Activated naive CD4-positive, alpha-beta T cell treated with anti-CD3 and anti-CD28 coated beads, Interleukin-2, amount 50 U/mL, for 16 hours (primary cell): ENCODE measurements at places on chromosomes 3 and 15.

GRCh38 chr3:12401208-12401607 is 83.1 kb upstream of the TSEN2 start:
- DNase-seq: no peak

DNA sequence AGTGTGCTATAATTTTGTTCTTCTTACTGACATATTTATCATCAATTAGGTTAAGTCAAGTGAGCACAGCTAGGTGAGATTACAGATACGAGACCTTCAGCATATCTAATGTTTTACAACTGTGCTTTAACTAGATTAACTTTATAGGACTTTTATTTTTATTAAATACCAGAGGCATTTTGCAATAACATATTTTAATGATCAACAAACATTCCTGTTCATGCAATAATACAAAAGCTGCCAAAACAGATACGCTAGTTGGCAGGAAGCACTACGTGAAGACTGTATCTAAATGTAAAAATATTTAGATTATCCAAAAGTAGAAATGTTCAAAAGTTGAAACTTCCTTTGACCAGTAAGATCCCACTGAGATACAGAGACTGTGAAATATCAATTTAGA is 139.1 kb downstream of the CBLB start:
- DNase-seq: no peak

DNA sequence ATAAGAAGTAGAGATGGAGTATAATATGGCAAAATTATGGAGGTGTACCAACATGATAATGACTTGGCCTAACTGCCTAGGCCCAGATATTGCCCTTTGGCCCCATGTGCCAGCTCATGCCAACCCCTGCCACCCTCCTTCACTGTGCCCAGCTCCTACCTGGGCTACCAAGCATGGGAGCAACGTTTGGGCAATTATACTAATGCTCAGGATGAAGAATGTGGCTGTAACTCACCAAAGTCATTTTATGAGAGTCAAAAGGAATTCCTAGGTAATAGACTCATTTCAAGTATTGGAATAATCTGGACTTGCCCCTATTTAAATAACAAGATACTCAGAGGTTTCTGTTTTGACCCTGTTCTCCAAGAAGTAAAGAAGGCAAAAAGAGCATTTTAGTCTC is 240.2 kb upstream of the IL12A start:
- no peak for DNase-seq

- no peak for DNase-seq
These were observed 1223.2 kb downstream of the OTOL1 start for GRCh38 chr3:162719684-162720341.

DNA sequence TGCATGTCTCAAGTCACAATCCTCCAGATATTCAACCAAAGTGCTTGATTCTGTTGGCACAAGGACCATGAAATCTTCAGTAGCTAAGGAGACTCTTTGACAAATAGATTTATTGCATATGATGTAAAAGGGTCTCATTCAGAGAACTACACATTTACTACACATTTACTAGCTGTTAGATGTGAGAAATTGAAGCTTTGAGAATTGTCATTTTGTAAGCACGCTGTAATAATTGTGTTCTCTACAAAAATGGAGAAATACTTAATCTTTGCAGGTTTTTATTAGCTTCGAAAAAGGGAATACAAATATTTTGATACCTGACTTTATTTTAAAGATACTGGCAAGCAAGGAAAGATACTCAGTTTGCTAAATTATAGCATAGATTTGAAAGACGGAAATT is 70.2 kb upstream of the CHD2 start:
- no peak for DNase-seq

- DNase-seq: peak; percentile 8
These were observed 228.9 kb downstream of the SNRPN start for GRCh38 chr15:25183581-25184251.

GRCh38 chr15:80822256-80822655 is 43.1 kb downstream of the CEMIP start:
- DNase-seq: no peak

- no peak for DNase-seq
These were observed 3.4 kb upstream of the CCNL1 start for GRCh38 chr3:157163217-157163953.

- no peak for DNase-seq
These were observed 319.2 kb upstream of the SEMA6D start for GRCh38 chr15:47398132-47398531.

GRCh38 chr3:16474216-16474615 is 39.3 kb downstream of the RFTN1 start:
- DNase-seq: no peak

DNA sequence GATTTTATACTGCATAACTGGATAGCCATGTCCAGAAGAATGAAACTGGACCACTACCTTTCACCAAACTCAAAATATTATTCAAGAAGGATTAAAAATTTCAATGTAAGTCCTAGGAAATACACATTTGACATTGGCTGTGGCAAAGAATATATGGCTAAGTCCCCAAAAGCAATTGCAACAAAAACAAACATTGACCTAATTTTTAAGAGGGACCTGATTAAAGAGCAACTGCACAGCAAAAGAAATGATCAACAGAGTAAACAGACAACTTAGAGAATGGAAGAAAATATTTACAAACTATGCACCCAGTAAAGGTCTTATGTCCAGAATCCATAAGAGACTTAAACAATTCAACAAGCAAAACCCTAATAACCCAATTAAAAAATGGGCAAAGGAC is 1313.0 kb upstream of the GBE1 start:
- no peak for DNase-seq

GRCh38 chr3:89171687-89172545 is 64.5 kb downstream of the EPHA3 start:
- no peak for DNase-seq

GRCh38 chr15:80871858-80872257 is 92.7 kb downstream of the CEMIP start:
- no peak for DNase-seq

DNA sequence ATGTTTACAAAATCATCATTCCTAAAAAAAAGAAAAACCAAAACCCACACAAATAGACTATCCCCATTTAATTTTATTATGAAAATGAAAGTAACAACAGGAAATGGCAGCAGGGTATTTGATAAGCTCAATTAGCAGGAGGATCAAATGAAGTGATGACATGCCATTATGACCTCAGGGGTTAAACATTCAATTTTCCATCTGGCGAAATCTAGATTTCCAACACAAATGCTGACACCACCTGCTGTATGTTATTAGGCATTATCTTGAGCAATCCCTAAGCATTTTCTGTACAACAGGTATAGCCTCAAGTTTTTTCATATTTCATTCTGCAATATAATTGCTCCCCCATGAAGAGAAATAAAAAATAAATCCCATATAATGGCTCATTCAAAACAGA is 57.1 kb downstream of the SHQ1 start:
- no peak for DNase-seq

- DNase-seq: peak; percentile 66
These were observed 7.1 kb downstream of the ELL3 start for GRCh38 chr15:43769584-43770228.

DNA sequence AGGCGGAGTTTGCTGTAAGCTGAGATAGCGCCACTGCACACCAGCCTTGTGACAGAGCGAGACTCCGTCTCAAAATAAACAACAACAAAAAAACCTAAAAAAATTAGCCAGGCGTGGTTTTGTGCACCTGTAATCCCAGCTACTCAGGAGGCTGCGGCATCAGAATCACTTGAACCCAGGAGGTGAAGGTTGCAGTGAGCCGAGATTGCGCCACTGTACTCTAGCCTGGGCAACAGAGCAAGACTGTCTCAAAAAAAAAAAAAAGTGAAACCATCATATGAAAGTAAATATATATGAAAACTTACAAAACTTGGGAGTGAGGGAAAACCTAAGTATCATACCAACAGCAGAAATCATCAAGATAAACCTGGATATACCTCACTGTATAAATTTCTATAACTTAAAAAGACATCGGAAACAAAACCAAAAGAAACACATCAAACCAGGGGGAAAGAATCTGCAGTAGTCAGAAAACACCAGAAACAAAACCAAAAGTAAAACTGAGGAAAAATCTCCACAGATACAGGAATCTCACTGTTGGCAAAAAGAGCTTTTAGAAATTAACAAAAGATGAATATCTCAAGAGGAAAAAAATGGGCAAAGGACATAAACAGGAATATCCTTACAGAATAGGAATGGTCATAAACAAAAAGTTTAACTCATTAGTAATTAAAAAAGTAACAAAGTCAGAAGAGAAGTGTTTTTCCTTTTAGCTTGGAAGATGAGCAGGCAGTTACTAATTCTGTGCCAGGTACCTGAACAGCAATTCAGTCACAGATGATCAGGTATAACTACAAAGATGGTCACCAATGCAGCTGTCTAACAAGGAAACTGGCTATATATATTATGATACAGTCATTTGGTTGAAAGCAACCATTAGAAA is 41.3 kb downstream of the ETV5 start:
- DNase-seq: no peak
